ENCODE measurements at places on chromosomes 3 and 15.

DNA sequence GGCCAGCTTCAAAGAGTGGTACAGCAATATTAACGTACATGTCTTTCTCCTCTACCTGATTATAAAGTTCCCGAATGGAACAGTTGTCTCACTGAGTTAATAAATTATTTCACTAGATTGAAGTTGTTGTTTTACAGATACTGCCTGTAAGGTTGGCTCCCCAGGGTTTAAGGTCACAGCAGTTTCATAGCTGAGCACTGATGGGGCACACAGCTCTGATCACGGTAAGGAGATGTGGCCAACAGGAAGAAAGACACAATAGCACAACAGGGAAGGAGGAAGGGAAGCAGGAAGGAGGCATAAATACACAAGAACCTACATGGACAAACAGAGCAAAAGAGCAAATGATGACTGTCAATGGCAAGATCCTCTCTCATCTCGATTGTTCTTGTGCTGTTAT, 215.6 kb downstream of the WNT5A start:
- DNase-seq, result no peak

DNA sequence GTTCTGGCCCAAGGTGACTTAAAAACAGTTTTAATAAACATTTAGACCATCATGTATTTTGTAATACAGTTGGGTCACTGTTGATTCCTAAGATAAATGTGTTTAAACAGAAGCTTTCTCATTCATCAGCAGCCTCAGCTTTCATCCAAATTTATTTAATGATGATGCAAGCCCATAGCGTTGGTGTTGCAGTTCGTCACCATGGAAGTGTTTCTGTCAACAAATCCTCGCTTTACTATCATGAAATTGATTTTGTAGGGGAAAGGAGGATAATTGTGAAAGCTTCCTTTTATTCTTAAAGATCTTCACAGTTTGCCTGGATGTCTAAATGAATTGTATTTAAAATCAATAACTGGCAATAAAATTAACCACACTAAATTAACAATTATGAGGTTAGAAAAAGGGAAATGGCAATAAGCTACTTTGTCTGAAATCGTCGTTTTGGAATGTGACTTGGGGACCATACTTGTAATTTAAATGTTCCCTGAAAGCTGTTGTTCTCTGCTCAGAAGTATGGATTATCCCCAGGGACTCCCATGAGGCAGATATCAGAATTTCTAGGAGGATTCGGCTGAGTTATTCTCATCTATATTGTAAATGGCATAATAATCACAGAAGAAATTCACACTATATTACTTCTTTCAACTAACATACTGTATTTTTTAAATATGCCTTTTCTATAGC, 29.0 kb downstream of the CMSS1 start:
- DNase-seq, result no peak

DNA sequence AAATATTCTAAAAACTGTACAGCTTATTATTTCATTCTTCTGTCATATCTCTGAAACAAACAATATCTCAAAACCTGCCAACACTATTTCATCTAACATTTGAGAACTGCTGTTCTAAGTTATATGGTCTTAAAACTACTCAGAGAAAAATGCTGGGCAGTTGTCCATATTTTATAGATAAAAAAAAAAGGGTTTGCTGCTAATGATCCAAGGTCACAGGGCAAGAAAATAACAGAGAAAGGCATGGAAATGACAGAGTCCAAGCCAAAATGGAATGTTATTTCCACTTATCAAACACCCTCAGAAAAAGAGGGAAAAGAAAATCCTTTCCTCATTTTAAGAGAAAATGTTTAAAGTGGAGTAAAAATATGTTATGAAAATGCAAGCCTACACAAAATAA, 313.1 kb downstream of the CADM2 start:
- no peak for DNase-seq

- no peak for DNase-seq
Measured at GRCh38 chr3:183394150-183394549, 34.3 kb downstream of the MCF2L2 start.

GRCh38 chr15:42108189-42108588, 13.8 kb upstream of the PLA2G4D start:
- DNase-seq, result no peak
